CD4-positive, alpha-beta memory T cell (primary cell): ENCODE measurements at places on chromosomes 3 and 15.

- DNase-seq, result peak; percentile 30
Measured at GRCh38 chr15:34366271-34367065, 528 bp downstream of the LPCAT4 start.

- DNase-seq, result no peak
Measured at GRCh38 chr3:18188491-18188890, 236.6 kb downstream of the SATB1 start.

DNA sequence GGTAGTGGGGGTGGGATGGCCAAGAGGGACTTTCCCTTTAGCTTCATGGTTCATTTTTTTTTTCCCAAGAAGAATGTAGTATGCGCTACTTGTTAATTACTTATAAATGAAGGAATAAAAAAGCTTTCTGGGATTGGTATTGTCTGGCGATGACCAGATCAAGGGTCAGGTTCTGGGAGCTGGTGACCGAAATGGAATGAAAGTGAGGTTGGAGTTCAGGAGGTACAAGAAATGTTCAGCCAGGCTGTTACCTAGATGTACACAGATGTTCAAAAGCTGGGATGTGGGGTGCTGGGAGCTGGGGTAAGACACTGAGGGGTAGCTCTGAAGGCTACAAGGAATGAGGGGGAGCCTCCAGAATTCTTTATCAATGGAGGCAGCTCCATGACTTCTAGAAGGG is 17.1 kb upstream of the U2SURP start:
- DNase-seq, result no peak

DNA sequence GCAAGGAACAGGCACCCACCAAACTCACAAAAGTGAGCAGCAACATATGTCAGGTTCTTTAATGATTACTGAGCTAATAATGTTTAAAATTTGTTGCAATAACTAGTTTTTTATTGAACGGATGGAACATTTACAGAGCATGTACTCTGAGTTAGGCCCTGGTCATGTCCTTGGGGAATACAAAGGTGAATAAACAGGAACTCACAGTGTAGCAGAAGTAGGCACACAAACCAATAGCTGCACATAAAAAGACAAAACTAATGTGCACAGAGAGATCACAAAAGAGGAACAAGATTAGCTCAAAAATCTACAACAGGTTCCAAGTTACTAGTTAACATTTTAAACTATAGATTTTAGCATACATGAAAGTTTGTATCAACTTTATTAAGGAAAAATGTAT is 505.3 kb upstream of the PPP2R3A start:
- DNase-seq, result no peak

- no peak for DNase-seq
Measured at GRCh38 chr3:109339714-109340648, 2.6 kb upstream of the DPPA4 start.

GRCh38 chr3:150251187-150252062 is 156.7 kb upstream of the TSC22D2 start:
- no peak for DNase-seq

GRCh38 chr3:51710631-51711351 is 3.9 kb downstream of the GRM2 start:
- no peak for DNase-seq

DNA sequence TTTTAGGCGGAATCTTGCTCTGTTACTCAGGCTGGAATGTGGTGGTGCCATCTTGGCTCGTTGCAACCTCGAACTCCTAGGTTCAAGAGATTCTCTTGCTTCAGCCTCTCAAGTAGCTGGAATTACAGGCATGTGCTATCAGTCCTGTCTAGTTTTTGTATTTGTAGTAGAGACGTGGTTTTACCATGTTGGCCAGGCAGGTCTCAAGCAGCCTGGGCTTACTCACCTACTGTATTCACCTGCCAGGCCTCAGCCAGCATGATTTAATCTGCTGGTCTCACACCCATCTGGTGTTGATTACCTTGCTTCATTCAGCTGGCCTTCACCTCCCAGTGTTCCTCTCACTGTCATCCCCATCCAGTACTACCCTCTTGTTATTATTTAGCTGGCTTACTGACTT is 102.0 kb downstream of the IL12A start:
- DNase-seq, result no peak

GRCh38 chr3:124063197-124063909 is 71.4 kb upstream of the ROPN1 start:
- DNase-seq, result no peak

DNA sequence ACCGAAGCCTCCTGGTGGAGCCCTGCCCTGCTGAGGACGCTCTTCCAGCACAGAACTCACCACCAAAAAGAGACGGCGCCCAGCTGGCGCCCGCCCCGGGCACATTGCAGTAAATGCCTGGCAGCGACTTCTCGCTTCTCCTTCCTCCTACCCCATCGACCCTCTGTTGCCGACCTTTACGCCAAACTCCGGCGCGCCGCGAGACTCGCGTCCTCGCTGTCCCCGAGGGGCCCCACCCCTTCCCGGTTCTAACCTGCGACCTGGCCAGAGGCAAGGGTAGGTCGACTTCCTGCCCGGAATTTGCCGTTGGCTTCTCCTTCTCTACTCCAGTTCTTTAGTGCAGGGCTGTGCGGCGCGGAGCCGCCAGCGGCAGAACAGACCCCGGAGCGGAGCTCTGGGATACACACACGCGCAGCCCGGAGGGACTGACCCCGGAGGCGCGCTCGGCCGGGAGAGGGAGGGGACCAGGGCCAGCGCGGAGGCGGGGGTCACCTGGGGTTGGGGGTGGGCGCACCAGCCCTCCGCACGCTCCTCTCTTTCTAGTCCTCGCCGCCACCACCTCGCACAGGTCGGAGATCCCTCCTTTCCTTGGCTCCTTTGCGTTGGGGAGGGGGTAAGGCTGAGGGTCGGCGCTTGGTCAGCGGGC is 226.6 kb upstream of the AZI2 start:
- no peak for DNase-seq

DNA sequence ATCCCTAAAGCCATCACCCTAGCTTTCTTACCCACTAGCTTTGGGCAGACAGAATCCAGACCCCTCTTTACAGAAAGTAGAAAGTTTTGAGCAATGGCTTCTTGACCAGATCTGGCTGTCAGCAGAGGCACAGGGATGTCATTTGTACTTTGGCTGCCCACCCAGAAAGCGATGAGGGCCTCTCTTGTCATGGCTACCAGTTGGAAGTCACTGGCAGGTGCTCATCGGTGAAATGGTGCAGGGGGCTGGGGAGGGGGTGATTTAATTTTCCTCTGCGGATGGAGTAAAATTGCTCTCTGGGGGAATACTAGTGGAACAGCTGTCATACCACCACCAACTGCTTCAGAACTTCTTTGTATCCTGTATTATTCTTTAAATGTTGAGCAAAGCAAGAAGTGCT is 393.7 kb downstream of the LSAMP start:
- no peak for DNase-seq

- no peak for DNase-seq
Measured at GRCh38 chr3:73215281-73215680, 153.8 kb downstream of the EBLN2 start.

DNA sequence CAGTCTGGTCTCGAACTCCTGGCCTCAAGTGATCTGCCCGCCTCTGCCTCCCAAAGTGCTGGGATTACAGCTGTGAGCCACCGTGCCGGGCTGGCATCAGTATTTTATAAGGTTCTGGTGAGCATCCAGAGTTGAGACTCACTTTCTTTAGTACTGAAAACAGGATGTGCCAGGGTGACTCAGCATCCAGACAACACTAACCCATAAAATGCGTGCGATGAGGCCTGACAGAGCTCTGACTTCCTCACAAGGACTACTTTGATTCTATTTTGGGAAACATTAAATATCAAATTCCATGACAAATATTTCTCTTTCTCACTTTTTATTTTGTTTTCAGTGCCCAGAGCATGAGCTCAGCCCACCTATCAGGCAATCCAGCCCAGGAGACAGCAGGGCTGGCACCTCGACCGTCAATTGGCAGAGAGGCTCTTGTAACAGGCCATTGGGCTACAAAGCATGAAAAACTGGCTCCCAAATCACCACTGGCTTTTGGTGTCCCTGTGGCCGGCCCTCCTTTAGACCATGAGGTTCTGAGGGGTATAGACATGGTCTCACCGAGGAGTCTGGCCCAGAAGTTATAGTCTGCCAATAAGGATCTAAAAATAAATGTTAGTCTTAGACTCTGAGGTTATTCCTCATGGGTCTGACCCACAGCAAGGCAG is 75.0 kb downstream of the FEM1B start:
- no peak for DNase-seq

DNA sequence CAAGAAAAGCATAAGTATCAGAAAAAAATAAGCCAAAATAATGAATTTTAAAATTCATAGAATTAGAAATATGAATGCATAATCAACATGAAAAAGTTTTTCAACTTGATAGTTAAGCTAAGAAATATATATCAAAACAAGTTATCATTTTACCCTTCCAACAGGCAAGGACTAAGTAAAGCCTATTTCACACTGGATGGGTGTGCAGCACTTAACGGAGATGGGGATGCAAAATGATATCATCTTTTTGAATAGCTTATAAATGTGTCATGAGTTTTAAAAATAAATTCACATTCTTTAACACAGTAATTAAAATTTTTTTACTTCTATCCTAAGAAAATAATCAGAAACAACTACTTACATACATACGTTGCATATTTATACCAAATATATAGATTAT is 20.9 kb downstream of the PIK3R4 start:
- DNase-seq, result no peak

DNA sequence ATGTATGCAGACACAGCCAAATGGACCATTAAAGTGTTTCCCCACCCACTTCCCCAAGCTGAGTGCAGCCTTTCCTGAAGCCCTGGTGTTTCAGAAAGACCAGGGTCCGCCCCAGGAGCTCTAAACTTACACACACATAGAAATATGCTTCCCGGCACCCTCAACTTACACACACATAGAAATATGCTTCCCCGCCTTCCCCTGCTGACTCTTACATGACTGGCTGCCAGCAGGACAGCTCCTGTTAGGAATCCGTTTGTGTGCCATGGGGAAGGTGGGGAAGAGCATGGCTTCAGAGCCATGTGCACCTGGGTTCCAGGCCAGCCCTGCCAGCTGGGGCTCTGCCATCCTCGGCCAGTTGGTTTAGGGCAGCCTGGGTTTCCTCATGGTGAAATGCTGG is 3.6 kb downstream of the CLEC3B start:
- no peak for DNase-seq

DNA sequence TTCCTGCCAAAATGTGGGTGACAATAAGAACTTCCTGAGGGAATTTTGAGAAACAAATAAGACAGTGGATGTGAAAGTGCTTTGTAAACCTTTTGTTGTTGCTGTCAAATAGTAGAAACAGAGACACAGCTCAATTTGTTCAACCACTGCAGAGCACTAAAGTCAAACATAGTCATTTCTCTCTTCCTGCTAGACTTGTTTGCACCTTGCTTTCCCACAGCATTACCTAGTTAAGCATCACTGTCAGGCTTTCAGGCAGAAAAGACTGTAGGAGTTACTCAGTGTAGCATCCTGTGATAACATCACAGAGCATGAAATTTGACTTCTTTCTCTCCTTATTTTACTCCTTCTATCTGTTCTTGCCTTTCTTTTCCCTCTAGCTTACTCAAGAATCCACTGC is 27.1 kb downstream of the SLC12A1 start:
- DNase-seq, result no peak

DNA sequence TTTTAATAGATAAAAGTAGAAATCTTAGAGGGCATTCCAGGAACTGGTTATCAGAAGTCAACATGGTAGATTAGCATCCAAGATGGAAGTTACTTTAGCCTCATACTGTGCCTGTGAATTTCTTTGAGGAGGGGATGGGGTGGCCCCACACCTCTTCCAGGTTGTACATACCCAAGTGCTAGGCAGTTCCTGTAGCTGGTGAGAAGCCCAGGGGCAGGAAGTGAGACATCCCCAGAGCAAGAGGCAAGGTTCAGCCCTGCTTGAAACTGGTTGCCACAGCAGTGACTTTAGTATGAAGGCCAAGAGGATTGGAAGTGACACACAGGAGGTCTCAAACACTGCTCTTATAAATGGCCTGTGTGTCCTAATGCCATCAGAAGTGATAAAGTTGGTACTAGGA is 11.9 kb downstream of the GTPBP8 start:
- DNase-seq, result peak; percentile 32

- peak; percentile 44 for DNase-seq
Measured at GRCh38 chr15:74631935-74632560, 16.4 kb downstream of the CLK3 start.

- DNase-seq, result no peak
Measured at GRCh38 chr15:41854443-41854842, 15.8 kb downstream of the PLA2G4B start.

DNA sequence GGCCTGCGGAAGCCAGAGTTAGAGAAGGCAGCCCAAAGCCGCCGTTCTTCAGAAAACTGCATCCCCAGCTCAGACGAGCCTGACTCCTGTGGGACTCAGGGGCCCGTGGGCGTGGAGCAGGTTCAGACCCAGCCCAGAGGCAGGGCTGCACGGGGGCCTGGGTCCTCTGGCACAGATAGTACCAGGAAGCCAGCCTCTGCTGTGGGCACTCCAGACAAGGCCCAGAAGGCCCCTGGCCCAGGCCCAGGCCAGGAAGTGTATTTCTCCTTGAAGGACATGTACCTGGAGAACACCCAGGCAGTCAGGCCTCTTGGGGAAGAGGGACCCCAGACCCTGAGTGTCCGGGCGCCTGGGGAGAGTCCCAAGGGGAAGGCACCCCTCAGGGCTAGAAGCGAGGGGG is 23.1 kb downstream of the ALPK3 start:
- no peak for DNase-seq

DNA sequence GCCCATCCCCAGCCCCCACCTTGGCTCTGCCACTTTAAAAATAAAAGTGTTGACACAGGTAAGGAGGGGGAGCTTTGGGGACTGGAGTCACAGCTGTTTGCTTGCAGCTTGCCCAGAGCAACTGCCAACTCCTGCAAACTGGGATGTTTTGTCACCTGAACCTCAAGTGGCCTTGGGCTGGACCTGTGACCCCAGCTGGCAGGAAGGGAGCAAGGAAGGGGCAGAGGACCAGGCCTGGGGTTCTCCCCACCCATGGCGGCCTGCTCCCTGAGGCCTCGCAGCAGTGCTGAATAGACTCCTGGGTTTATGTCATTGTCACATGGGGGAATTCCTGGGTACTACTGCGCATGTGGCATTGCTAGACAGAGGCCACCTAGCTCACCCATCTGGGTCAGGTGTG is 246.9 kb upstream of the TLE3 start:
- no peak for DNase-seq

GRCh38 chr15:83225449-83225848 is 17.8 kb upstream of the HDGFL3 start:
- no peak for DNase-seq

GRCh38 chr15:44319385-44319784 is 30.9 kb downstream of the GOLM2 start:
- DNase-seq, result no peak

GRCh38 chr15:101510212-101511197 is 21.0 kb upstream of the PCSK6 start:
- no peak for DNase-seq

GRCh38 chr3:144317961-144318360 is 346.3 kb downstream of the DIPK2A start:
- DNase-seq, result no peak
